ENCODE measurements at places on chromosomes 11 and 22.

DNA sequence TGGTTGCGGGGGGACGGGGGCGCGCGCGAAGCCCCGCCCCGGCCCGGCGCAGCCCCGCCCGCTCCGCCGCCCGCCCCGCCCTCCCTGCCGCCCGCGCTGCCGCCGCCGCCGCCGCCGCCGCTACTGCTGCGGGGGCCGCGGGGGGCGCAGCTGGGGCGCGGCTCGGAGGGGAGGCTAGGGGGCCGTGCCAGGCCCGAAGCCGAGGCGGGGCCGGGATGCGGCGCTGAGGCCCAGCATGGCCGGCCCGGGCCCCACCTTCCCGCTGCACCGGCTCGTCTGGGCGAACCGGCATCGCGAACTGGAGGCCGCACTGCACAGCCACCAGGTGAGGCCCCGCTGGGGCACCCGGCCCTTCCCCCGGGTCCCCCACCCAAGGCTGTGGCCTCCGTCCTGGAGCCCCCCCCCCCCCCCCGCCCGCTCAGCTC is at the start of gene ANKRD13D:
ANKRD13D (plus strand) TSS at position 78 of the 425 bp plus-strand sequence; CDS start at position 236, 158 bp downstream.
- DNase-seq, result peak; percentile 63

- no peak for DNase-seq
Measured at GRCh38 chr11:43790444-43790794, 90.2 kb upstream of the ALKBH3 start.

- no peak for DNase-seq
Measured at GRCh38 chr11:79404325-79404724, 36.5 kb downstream of the TENM4 start.

DNA sequence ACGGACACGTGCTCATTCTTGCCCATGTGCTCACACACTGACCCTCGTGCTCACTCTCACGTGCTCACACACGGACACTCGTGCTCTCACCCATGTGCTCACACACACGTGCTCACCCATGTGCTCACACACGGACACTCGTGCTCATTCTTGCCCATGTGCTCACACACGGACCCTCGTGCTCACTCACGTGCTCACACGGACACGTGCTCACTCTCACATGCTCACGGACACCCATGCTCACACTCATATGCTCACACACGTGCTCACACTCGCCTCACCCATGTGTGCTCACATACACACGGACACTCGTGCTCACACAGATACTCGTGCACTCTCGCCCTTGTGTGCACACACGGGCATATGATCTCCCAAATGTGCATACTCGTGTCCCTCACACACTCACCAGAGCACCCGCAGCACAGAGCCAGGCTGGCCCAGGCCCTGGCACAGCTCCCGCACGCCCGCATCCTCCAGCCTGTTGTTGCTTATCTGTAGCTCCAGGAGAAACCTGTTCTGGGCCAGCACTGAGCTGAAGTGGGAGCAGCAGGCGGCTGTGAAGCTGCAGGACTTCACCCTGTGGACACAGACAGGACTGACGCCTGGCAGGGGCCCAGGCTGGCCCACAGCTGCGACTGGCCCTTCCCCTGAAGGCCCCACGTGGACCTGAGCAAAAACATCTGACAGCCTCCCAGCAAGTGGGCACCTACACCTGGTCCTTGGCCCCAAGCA is 9.3 kb downstream of the RNH1 start:
- DNase-seq, result no peak

- no peak for DNase-seq
Measured at GRCh38 chr11:124897674-124898262, at the start of gene ROBO4. Gene ROBO4 (minus strand): TSS chr11:124897865. CDS start chr11:124897795, 70 bp downstream.

DNA sequence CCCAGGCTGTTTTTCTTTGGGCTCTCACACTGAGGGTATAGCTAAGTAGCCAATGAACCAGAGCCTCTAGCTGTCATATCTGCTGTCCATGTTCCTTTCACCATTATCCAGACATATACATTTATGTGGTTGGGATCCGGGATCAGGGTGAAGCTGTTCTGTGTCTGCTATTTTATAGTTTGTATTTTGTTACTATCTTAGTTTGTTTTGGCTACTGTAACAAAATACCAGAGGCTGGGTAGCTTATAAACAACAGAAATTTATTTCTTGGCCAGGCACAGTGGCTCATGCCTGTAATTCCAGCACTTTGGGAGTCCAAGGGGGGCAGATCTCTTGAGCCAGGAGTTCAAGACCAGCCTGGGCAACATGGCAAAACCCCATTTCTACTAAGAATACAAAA is 40.5 kb upstream of the CABP7 start:
- no peak for DNase-seq

DNA sequence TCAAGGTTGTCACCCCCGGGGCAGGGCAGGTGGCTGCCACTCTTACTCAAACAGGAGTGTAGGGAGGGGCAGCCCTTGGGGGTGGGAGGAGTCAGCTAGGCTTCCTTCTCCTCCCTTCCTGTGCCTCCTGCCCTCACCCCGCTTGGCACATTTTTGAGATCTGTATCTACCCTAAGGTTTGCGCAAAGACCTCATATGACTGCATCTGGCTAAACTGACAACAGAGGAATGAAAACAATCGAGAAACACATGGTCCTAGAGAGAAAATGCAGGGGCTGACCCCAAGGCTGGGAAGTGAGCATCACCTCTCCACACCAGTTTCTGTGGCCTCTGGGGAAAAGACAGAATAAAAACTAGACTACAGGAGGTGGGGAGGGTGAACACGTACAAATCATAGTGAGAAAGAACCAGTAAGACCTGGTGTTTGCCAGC is 28.1 kb downstream of the IGSF9B start:
- DNase-seq, result peak; percentile 74

GRCh38 chr11:32435511-32435941 is at the start of gene WT1:
Gene WT1 (minus strand): TSS chr11:32435539.
- DNase-seq, result peak; percentile 8

GRCh38 chr11:2138431-2139122 is 612 bp downstream of the IGF2 start:
- no peak for DNase-seq

DNA sequence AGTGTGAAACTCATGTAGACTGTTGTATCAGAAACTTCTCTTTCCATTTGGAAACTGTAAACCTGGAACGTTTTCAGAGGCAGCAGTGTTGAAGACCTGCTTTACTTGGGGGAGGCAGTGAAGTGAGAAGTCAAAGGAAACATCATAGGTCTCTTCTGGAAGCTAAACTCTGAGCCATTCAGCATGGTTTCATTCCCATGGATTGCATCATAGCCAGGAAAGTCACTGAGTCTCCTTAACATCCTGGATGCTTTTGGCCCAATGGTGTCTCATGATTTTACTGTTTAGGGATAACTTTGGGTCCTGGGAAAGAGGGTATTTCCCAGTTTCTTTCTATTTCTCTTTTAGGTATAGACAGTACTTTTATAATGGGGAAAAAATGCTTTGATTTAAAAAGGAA is 153.2 kb upstream of the E2F8 start:
- no peak for DNase-seq

Data from activated naive CD8-positive, alpha-beta T cell treated with anti-CD3 and anti-CD28 coated beads, Interleukin-2, amount 50 U/mL, for 24 hours (primary cell).